ENCODE measurements at places on chromosomes 3 and 15.

DNA sequence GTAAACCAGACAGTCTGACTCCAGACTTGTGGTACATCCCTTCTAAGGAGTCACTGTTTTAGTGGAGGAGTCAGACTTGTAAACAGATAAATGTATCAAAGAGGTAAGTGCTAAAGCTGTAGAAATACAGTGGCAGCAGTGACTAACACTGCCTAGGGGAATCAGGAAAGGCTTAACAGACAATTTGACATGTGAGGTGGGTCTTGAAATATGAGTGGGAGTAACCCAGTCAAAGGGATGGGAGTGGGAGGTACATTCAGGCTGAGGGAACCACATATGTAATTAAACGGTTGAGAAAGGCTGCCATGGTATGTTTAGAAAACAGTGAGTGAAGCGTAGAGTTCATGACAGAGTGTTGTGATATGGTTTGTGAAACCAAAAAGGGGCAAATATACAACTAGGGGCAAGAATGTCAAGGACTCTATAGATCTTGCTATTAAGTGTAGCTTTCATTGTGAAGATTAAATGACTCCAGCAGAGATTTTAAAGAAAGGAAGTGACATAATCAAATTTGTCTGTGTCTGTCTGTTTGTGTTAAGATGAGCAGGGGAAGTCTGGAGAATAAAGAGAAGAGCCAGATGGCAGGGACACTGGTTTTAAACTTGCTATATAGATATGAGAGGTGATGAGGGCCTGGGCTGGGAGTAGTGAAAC, 11.2 kb upstream of the ALCAM start:
- no peak for DNase-seq

- no peak for DNase-seq
Observed at GRCh38 chr3:72663429-72663828, 184.8 kb downstream of the SHQ1 start.

DNA sequence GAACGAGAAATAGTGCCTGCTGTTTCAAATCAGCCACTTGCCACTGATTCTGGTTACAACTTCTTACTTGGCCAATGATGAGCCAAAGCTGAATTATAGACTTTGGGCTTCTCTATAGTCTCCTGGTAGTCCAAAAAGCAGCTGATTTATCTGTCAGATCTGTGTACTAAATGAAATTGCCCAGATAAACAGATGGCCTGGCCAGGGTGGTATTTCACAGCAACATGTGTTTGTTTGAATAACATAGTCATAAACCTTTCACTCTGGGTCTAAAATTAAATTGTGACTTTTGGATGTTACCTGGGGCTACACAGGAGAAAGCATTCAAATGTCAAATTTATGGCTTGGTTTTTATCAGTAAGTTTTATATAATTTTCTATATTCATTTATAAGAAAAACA, 147.0 kb downstream of the NECTIN3 start:
- DNase-seq: no peak

- no peak for DNase-seq
Observed at GRCh38 chr3:54034971-54035370, 87.4 kb upstream of the CACNA2D3 start.

DNA sequence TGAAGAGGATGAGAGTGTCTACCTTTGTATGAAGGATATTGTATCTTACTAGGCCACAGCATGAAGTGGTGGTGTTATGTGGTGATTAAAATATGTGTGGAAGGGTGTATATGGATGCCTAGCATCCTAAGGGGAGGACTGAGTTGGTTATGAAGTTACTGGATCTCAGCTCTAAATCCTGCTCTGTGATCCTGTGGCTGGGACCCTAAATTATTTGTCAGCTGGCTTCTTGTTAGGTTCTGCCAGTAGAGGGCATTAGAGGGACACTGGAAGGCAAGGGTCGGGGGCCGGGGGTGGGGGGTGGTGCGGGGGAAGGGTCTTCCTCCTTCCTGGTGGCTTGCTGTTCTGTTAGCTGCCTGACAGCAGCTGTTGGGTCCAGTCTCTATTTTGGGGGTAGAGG, 34.9 kb downstream of the MORF4L1 start:
- no peak for DNase-seq

- no peak for DNase-seq
Observed at GRCh38 chr3:167913219-167913835, 177.8 kb downstream of the SERPINI1 start.

- DNase-seq: no peak
Observed at GRCh38 chr3:107524841-107525643, 2.3 kb downstream of the BBX start.

DNA sequence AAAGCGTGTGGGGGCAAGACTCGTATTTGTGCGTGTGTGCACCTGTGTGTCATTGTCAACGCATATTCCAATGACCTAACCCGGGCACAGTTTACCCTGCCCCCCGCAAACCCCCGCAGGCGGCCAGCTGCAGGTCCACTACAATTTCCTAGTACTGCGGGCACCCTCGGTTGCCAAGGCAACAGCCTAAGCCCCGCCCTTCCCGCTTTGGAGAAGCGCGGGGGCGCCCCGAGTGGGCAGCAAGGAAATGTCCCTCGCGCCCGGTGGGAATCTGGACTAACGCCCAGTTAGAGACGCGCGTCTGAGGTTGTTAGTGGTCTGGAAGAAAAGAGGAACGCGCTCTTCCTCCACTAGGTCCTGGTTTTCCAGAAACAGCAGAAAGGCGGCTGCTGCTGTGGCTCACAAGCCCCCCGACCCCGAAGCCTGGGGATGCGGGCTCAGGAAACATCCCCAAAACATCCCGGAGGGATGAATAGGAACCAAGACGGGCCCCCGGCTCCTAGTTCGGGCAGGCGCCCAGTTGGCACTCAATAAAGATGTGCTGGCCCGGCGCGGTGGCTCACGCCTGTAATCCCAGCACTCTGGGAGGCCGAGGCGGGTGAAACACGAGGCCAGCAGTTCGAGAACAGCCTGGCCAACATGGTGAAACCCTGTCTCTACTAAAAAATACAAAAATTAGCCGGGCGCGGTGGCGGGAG, 1.1 kb downstream of the ABHD14A start:
- DNase-seq: no peak

- DNase-seq: no peak
Observed at GRCh38 chr3:66396161-66396760, 104.6 kb downstream of the LRIG1 start.

DNA sequence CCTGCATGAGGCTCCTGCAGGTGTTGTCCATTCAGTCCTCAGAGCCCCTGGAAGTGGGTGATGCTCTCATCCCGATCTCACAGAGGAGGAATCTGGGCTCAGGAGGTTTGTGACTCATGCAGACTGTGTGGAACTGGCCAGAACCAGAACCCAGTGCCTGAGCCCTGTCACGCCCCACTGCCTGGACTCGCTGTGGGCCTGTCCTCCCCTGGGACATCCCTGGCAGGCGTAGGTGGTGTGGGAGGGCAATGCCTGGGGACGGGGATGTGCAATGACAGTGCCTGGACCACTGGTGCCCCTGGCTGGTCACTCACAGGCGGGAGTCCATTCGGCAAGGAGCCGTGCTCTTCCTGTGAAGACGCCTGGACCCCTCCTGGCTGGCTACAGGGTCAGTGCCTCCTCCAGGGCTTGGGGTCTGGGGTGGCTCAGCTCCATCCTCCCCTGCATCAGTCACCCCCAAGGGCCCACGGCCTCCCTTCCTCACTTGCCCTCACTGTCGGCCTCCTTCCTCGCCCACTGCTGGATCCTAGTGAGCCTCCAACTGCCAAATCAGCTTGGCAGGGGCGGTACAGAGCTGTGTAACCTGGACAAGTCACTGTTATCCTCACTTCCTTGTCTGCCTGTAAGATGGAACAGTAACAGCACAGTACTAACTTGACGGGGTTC, 14.9 kb downstream of the PSTPIP1 start:
- DNase-seq: no peak

GRCh38 chr3:13852638-13853009, 27.2 kb downstream of the WNT7A start:
- DNase-seq: no peak

GRCh38 chr15:68897016-68897415, 33.3 kb upstream of the SPESP1 start:
- no peak for DNase-seq

GRCh38 chr15:49315391-49315823, 107.6 kb upstream of the FGF7 start:
- DNase-seq: no peak

DNA sequence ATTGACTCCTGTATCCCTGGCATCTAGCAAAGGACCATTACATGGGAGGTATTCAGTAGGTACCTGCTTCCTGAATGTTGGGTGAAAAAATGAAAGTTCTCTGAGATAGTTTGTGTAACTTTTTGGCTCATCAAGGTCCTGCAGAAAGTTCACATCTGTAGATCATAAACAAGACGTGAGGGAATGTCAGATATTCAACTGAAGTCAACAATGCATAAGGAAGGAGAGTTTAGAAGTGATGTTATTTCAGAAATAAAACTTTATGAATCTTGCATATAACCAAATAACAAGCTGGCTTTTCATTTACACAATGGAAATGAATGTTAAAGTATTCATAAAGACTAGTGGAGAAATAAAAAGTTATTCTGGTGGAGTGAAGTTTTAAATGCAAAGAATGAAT, 73.4 kb upstream of the RBMS3 start:
- no peak for DNase-seq

DNA sequence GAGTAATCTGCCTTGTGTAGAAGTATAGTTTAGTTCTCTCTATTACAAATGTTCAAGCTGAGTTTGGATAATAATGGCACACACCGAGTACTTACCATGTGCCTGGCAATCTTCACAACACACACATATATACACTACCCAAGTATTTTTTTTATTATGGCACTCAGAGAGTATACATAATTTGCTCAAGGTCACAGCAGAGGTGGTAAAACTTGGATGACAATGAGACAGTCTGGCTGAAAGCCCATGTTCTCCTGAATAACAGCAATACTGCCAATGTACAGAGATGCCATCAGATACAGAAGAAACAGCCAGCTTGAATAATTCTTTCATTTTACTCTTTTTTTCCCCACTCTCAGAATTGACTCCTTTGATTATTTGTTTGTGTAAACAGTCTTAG, 460.0 kb downstream of the CNTN6 start:
- no peak for DNase-seq

DNA sequence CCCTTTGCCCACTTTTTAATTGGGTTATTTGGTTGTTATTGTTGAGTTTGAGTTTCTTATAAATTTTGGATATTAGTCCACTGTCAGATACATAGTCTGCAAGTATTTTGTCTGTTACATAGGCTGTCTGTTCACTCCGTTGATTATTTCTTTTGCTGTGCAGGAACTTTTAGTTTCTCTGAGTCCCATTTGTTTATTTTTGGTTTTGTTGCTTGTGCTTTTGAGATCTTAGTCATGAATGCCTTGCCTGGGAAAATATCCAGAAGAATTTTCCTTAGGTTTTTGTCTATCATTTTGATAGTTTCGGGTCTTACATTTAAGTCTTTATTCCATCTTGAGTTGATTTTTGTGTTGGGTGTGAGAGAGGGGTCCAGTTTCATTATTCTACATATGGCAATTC, 254.5 kb downstream of the NLGN1 start:
- no peak for DNase-seq

DNA sequence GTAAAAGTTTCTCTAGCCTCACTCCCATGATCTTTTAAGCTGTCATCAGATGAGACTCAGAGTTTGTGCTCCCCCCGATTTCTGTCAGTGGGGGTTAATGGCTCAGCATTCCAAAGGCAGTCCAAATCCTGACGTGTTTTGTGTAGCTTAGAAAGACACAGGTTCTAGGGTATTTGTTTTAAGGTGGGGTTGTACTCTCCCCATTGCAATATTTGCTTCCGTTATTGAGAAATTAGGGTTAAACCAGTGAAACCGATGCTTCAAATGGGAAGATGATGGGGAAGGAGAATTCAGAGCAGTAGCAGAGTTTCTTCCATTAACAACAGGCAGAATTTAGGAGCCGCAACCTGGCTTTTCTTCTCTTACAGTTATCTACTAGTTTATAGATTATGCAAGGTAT, 3.4 kb downstream of the PIGB start:
- no peak for DNase-seq

DNA sequence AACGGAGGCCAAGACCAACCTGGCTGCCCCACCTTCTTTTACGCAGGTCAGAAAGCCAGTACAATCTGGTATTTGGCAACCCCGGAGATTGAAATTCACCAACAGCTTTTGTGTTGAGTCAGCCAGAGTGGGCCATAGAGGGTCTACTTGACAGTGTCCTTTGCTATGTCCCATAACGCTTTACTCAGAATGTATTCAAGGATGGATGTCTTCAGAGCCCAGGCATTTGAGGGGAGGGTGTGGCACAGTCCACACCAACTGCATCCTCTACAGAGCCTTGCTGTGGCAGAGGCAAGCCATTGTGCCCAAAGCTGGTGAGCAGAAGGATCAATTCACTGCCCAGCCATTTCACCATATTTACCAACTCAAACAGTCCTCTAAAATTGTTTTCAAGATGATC, 18.4 kb downstream of the PLA1A start:
- no peak for DNase-seq

GRCh38 chr3:195761123-195761566, 40.4 kb downstream of the MUC20 start:
- no peak for DNase-seq

GRCh38 chr3:112531358-112531781, 30.4 kb downstream of the ATG3 start:
- DNase-seq: no peak

DNA sequence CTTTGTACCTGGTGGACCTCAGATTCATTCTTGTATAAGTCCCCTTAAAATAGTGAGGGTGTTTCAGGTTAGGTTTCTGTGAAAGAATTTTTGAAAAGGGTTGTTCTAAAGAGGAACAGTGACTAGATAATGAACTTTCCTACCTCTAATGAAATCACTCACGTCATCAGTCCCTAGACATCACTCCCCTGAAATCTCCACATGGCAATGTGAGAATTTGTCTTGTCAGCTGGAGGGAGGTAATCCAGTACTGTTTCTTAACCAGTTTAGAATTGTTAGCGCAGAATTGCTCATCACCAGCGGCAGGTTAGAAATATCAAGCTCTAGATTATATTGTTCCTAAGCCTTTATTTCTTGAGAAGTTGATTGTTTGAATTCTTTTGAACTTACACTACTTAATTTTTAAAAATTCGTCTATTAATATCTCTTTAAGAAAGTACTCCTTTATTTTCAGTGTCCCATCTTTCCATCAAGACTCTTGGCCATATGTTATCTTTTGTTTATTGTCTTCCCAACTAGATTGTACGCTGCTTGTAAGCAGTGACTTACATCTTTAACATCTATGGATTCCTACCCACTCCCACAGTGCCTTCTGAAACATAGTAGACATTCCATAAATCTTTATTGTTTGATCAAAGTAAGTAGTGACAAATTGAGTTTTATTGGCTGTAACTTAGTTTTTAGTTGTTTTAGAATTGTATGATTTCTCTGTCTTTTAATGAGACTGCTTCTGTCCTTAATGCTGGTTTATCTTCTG, 52.8 kb downstream of the RASA2 start:
- no peak for DNase-seq

- DNase-seq: no peak
Observed at GRCh38 chr15:60591496-60592370, 112.8 kb upstream of the ICE2 start.

DNA sequence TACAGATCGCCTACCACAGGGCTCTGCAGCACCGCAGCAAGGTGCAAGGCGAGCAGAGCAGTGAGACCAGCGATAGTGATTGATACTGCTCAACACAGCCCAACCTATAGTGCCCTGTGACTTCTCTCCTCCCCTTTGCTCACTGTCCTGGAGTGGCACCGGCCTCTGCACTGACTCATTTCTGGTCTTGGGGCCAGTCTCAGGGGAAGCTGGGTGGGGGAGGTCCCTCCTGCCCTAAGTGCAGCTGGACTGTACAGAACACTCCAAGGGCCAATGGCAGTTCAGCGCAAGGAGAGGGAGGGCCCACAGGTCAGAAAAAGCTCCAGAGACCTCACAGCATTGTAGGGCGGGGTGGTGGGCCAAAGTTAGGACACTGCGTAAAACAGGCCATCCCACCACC, 2.5 kb upstream of the OGG1 start:
- DNase-seq: no peak

- DNase-seq: no peak
Observed at GRCh38 chr3:79361748-79362378, 405.9 kb downstream of the ROBO1 start.
